Mesothelial cell of epicardium (in vitro differentiated cells): ENCODE measurements at places on chromosomes 16 and 17. TPM values are rescaled to one million over a fixed set of nuclear protein-coding genes. Genes with fewer than 3 reads are reported as not detected.

TBC1D3H gene
- total RNA-seq: not detected in 3 replicates

BAIAP3 gene
- 1.3 to 2.4 TPM (median 2.3 TPM) in 3 replicates for total RNA-seq

TRIM25 gene
- total RNA-seq: 44.3 to 47.4 TPM (median 45.6 TPM) in 3 replicates

ENPP7 gene
- not detected in 3 replicates for total RNA-seq

EME1 gene
- total RNA-seq: 7.8 to 11.6 TPM (median 10.3 TPM) in 3 replicates

CNTNAP4 gene
- total RNA-seq: 3.6 to 4.0 TPM (median 3.8 TPM) in 3 replicates

CYB561 gene
- 20.4 to 21.5 TPM (median 20.5 TPM) in 3 replicates for total RNA-seq

SYCE1L gene
- 20.7 to 25.5 TPM (median 21.3 TPM) in 3 replicates for total RNA-seq

UMOD gene
- total RNA-seq: not detected in 3 replicates

- peaks cover 8% of the 10 kb centered on the region for H3K4me1 ChIP-seq
- no peaks in the 10 kb centered on the region for H3K27me3 ChIP-seq
- no peak overlapping the region for H3K27ac ChIP-seq
- no peak for DNase-seq
- peaks cover 37% of the 10 kb centered on the region for H3K36me3 ChIP-seq
These were observed 118.1 kb downstream of the STXBP4 start for GRCh38 chr17:55086635-55087058.

DNA sequence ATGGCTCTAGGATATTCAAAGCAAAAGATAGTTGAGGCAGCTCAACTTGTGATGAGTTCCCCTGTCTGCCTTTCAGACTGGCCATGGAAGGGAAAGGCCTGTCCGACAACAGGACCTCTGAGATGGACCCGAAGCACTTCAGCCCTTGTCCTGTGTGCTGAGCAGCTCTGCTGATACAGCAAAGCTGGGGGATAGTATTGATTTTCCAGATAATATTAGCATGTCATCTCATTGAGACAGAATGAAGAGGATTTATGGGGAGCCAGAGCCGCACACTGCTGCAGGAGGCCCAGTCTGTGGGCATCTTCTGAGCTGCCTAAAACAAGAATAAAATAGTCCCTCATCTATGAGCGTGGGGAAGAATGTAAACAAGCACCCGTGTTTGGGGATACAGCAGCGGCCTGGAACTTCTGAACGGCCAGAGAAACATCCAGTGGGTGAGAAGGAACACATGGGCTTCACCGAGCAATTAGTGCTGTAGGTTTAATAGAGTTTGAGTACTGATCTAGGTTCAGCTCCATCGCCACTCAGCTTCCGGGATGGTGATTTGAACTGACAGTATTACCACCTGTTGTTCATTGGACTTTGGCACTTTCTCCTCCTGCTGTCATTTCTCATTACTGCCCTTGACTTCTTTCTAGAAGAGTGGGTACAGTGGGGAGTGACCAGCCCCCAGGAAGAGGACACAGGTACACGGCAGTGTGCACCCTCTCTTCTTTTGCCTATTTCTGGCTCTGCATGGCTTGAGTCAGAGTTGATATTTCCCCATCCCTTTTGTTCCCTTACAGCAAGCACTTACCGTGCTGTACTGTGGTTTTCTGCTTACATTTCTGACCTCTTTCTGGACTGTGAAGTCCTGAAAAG is 96.5 kb upstream of the TBX2 start:
- no peak overlapping the region for H3K27ac ChIP-seq
- H3K36me3 ChIP-seq: no peaks in the 10 kb centered on the region
- DNase-seq: peak; percentile 16
- peaks cover 42% of the 10 kb centered on the region for H3K4me1 ChIP-seq

GRCh38 chr16:80837533-80838147 is 33.2 kb upstream of the CDYL2 start:
- DNase-seq: no peak
- H3K36me3 ChIP-seq: no peaks in the 10 kb centered on the region
- no peak overlapping the region for H3K27ac ChIP-seq
- H3K4me3 ChIP-seq: no peak overlapping the region
- H3K27me3 ChIP-seq: peaks cover 25% of the 10 kb centered on the region

- peak; percentile 53 for DNase-seq
- peak overlapping the region; percentile 78 for H3K27ac ChIP-seq
- no peaks in the 10 kb centered on the region for H3K27me3 ChIP-seq
- no peaks in the 10 kb centered on the region for H3K36me3 ChIP-seq
- H3K4me1 ChIP-seq: peaks cover 25% of the 10 kb centered on the region
These were observed 849 bp downstream of the CAPN15 start for GRCh38 chr16:528111-529011.

DNA sequence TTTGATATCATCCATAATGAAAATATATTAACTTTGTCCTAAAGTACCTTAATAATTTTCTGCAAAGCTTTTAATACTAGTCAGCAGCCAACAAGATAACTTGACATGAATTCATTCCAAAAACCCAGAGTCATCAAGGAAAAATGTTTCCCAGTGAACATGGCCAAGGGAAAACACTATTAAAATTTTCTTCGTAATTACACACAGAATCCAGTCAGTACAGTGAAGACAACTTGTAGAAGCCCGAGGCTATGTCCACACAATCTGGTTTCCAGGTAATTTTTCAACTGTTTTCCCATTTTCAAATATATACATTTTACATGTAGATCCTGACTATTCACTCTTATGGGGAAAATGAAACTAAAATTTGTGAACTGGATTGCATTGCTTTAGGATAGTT is 600.9 kb downstream of the CDH8 start:
- no peak overlapping the region for H3K27ac ChIP-seq
- H3K27me3 ChIP-seq: peaks cover 2% of the 10 kb centered on the region
- no peaks in the 10 kb centered on the region for H3K36me3 ChIP-seq

DNA sequence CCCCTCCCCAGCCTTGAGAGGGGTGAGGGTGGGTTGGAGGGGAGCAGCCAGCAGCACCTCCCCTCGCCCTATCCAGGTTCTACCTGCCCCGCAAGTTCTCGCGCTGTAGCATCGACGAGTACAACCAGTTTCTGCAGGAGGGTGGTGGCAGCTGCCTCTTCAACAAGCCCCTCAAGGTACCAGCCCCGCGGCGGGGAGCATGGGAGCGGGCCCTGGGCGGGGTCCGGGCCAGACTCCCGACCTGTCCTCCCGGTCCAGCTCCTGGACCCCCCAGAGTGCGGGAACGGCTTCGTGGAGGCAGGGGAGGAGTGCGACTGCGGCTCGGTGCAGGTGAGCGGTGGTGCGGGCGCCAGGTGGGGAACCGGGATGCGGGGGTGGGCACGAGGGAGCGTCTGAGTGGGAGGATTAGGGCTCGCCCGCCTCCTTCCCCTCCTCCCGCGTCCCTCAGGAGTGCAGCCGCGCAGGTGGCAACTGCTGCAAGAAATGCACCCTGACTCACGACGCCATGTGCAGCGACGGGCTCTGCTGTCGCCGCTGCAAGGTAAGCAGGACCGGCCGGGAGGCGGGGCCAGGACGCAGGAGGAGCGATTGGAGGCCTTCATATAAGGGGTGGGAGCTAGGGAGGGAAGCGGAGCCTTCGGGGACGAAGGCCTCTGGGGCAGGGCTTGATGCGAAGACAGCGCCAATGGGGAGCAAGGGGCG is 16.5 kb downstream of the ADAM11 start:
- H3K27me3 ChIP-seq: peaks cover 11% of the 10 kb centered on the region
- H3K27ac ChIP-seq: peak overlapping the region; percentile 88
- peaks cover 5% of the 10 kb centered on the region for H3K4me1 ChIP-seq
- H3K4me3 ChIP-seq: peak overlapping the region; percentile 78

DNA sequence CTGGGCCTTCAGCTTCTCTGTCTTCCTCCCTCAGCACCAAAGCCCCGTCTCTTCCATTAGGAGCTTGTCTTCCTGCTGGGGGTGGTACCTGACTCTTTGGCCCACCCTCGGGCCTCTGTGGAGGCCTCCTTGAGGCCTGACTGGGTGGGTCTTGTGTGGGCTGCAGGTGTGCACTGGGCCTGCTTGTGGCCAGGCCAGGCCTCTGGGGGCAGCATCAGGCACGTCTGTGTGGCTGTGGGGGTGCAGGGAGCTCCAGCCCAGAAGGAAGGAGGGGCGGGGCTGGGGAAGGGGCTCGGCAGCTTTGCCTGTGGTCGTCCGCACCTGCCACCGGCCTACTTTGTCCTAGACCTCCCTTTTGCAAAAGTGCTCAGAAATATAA is 7.0 kb downstream of the PIGQ start:
- no peak for DNase-seq
- peaks cover 4% of the 10 kb centered on the region for H3K36me3 ChIP-seq
- H3K4me3 ChIP-seq: no peak overlapping the region
- peaks cover 2% of the 10 kb centered on the region for H3K4me1 ChIP-seq

DNA sequence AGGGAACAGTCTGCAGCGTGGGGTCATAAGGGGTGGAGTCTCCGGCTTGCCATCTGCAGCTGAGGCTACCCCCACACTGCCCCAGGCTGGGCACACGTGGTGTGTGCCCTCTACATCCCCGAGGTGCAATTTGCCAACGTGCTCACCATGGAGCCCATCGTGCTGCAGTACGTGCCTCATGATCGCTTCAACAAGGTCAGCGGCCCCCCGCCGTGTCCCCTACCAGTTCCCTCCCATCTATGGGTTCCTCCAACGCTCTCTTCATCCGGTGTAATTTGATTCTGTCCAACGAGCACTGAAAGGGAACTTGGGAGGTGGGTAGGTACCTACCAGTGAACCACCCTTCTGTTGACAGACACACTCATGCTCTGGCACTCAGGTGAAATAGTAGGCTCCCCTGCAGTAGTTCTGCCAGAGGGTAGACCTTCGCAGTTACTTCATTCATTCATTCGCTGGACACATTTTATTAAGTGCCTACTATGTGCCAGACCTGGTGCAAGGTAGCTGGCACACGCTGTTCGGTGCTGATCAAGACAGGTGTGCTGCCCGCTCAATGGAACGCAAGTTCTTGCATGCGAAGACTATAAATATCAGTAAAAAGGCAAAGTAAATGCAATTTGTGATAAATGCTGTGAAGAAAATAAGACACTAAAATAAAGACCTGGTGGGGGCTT is 2.7 kb downstream of the MLLT6 start:
- H3K4me3 ChIP-seq: no peak overlapping the region
- no peaks in the 10 kb centered on the region for H3K27me3 ChIP-seq
- H3K36me3 ChIP-seq: peaks cover 13% of the 10 kb centered on the region

- H3K4me1 ChIP-seq: no peaks in the 10 kb centered on the region
- peaks cover 7% of the 10 kb centered on the region for H3K27me3 ChIP-seq
- no peak for DNase-seq
These were observed 142.6 kb downstream of the UTP18 start for GRCh38 chr17:51402899-51403298.

DNA sequence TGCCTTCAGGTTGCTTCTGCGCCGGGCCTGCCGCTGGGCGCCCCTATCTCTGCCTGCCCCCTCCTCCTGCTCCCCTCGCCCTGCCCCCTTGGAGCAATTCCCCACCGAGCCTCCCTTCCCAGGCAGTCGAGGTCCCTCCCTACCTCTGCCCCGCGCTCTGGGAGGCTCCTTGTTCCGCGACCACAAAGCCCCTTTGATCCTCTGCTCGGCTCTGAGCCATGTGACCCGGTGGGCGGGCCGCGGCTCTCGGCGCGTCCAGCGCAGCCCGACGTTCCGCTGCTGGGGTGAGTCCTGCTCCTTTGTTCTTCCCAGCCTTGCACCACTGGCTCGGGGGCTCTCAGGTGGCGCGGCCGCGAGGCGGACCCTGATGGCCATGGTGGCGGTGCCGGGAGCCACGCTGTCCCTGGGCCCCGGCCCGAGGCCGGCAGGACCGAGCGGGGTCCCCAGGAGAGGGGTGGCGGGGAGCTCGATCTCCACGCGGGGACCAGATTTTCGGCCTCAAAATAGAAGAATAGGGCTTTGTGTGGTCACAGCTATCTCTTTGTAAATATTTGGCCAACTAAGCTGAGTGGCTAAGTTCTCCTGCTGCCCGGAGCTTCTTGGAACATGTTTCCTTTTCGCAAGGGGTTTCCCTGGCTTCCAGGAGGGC is 310.6 kb downstream of the SEC14L1 start:
- peak overlapping the region; percentile 99 for H3K27ac ChIP-seq
- peaks cover 73% of the 10 kb centered on the region for H3K4me1 ChIP-seq
- DNase-seq: peak; percentile 87
- H3K4me3 ChIP-seq: peak overlapping the region; percentile 99
- H3K36me3 ChIP-seq: peaks cover 3% of the 10 kb centered on the region

DNA sequence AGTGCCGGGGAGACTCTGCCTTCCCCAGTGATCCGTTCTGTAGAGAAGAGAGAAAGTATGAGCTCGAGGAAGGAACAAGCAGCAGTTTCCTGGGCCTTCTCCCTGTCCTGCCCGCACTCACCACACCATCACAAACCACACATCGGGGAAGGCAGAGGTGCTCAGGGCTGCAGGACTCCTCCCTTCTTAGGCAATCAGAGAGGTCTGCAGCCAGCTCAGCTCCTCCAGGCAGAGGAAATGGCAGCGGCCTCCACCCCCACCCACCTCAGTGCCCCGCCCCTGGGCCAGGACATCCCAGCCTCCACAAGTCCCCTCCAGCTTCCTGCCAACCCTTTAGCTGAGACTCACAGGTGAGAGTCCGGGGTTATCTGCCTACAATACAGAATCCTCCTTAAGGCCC is 2.0 kb downstream of the ZNF319 start:
- H3K27ac ChIP-seq: no peak overlapping the region
- H3K36me3 ChIP-seq: peaks cover 9% of the 10 kb centered on the region
- no peak for DNase-seq
- peaks cover 21% of the 10 kb centered on the region for H3K4me1 ChIP-seq
- H3K4me3 ChIP-seq: peak overlapping the region; percentile 75

DNA sequence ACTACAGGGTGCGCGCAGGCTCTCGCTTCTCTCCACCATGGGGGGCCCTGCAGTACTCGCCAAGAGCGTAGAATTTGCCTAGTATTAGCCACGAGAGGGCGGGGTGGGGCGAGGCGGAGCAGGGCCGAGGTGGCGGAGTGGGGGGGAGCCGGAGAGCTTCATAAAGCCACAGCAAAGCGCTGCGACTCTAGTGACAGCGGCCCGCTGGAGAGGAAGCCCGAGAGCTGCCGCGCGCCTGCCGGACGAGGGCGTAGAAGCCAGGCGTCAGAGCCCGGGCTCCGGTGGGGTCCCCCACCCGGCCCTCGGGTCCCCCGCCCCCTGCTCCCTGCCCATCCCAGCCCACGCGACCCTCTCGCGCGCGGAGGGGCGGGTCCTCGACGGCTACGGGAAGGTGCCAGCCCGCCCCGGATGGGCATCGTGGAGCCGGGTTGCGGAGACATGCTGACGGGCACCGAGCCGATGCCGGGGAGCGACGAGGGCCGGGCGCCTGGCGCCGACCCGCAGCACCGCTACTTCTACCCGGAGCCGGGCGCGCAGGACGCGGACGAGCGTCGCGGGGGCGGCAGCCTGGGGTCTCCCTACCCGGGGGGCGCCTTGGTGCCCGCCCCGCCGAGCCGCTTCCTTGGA is at the start of gene TBX21:
Gene TBX21 (plus strand): TSS at position 190 of the 627 bp plus-strand sequence. CDS start 219 bp downstream, at position 409.
- no peaks in the 10 kb centered on the region for H3K36me3 ChIP-seq
- peak within 1 kb of the TSS; percentile 59 for H3K4me3 ChIP-seq
- H3K27me3 ChIP-seq: peaks cover 90% of the 10 kb centered on the region
- peaks cover 3% of the 10 kb centered on the region for H3K4me1 ChIP-seq

DNA sequence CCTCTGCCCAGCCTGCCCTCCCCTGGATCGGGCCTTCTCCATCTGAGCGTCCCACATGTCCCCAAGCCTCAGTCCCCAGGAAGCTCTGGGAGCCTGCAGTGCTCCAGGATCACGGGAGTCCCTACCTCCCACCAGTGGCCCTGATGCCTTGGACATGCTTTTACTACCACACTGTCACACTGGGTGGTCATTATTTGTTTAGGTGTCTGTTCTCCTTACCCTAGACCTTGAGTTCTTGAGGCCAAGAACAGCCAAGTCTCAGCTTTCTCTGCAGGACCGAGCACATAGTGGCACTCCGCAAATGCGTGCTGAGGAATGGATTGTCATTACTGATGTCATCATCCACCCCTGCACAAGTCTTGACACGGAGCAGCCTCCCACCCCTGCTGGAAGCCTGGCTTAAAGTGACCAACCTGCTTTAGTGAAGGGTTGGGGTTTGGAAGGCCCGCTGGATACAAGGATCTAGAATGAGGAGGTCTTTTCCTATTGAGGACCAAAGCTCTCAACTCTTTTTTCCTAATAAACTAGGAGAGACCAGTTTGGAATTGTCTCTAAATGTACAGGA is 132.9 kb upstream of the CRHR1 start:
- H3K27me3 ChIP-seq: peaks cover 2% of the 10 kb centered on the region
- H3K27ac ChIP-seq: no peak overlapping the region
- DNase-seq: no peak
